ENCODE measurements at places on chromosomes 3 and 15. TPM values are rescaled to one million over a fixed set of nuclear protein-coding genes. Genes with fewer than 3 reads are reported as not detected.

The TRAIP gene
- 17.4 TPM for total RNA-seq

The CHRNA3 gene
- total RNA-seq, result not detected

The ANKUB1 gene
- total RNA-seq, result not detected

The RAB8B gene
- total RNA-seq, result 118 TPM

The LMAN1L gene
- total RNA-seq, result 0.38 TPM

The HCLS1 gene
- total RNA-seq, result 332 TPM

The EXD1 gene
- not detected for total RNA-seq

The STARD9 gene
- total RNA-seq, result 11.0 TPM

The FILIP1L gene
- total RNA-seq, result 0.58 TPM

The UQCC5 gene
- 9.6 TPM for total RNA-seq

The CCR9 gene
- total RNA-seq, result not detected

The CFAP44 gene
- total RNA-seq, result 8.9 TPM

The SAMMSON gene
- total RNA-seq, result not detected

The PRTG gene
- not detected for total RNA-seq

The RBMS3 gene
- 0.53 TPM for total RNA-seq

The C15orf62 gene
- total RNA-seq, result 1.5 TPM

Data from activated naive CD4-positive, alpha-beta T cell treated with anti-CD3 and anti-CD28 coated beads, Interleukin-2, amount 10 ng/mL, durations not matched to agents 5 hours and 36 hours (primary cell).